ENCODE measurements at places on chromosomes 16 and 17.

GRCh38 chr17:8016632-8017424 lies 14.4 kb downstream of the GUCY2D start:
- peak; percentile 73 for DNase-seq

- DNase-seq: peak; percentile 90
These were observed 49.7 kb downstream of the TUBD1 start for GRCh38 chr17:59842901-59843652.

GRCh38 chr17:38852771-38853291 lies 690 bp downstream of the RPL23 start:
- DNase-seq: no peak

GRCh38 chr17:63647065-63647725 lies 25.0 kb downstream of the MAP3K3 start:
- no peak for DNase-seq

- no peak for DNase-seq
These were observed 756 bp downstream of the CCL2 start for GRCh38 chr17:34255841-34256240.

DNA sequence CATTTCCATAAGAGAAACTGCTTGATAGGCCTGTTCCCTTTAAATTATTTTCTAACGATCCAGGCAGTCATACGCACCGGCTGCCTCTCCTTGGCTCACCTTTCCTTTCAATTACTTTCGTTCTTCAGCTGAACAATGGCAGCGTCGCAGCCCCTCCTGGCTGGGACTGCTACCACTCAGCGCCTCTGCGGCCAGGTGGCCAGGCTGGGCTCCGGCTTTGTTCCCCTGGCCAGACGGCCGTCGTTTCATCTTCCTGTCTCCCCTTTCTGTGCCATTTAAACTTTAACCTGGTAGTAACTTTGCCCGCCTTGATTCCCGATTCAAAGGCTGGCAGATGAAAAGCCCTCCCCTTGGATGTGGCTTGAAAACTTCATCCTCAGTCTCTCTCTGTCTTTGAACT lies 79.0 kb downstream of the C16orf78 start:
- DNase-seq: no peak

DNA sequence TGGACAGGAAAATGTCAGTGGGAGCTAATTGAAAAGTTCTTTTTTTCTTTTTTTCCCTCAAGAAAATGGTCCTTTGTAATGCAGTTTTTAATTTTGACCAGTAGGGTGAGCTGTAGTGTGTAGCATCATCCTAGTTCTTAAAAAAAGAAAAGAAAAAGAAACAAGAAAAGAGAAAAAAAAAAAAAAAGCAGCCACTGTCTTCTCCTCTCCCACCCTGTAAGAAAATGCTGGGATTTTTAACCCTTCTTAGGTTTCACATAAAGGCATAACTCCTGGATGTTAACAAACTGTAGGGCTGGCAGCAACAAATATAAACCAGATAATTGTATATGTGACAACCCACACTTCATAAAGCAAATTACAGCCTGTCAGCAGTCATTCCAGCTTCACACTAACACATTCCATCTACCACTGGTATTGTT lies 78.1 kb downstream of the SKAP1 start:
- no peak for DNase-seq

GRCh38 chr17:3697103-3697476 lies 1.1 kb upstream of the P2RX5 start:
- DNase-seq: no peak

GRCh38 chr17:31061678-31062077 lies 33.1 kb upstream of the NF1 start:
- DNase-seq: no peak

DNA sequence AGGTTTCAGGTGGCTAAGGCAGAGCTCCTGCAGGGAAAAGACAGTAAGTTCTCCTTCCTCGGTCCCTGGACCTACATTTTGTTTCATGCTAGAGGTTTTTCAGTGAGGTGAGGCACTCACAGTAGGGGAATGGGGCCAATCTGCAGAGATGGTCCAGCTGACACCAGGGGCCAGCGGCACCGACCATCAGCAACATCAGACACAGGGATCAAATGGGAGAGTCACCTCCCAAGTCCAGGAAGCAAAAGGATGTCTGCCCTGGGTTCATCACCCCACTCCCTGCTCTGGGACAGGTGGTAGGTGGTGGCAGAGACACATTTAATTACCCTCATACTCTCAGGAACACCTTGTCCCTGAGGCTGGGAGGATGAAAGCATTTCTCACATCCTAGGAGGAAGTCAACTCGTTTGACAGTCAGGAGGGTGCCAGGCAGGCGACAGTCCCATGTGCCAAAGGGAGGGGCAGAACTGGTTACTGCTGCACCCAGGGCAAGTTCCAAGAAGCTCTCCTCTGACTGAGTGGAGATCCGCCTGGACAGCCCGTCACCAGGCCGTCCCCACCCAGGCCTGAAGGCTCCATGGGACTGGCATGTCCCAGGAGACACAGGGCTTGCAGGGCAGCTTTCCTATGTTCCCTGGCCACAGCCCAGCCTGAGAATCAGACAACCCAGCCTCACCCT lies 19.2 kb downstream of the ATP6V0D1 start:
- DNase-seq: no peak

GRCh38 chr17:12028611-12029010 lies 7.9 kb downstream of the MAP2K4 start:
- DNase-seq: no peak

DNA sequence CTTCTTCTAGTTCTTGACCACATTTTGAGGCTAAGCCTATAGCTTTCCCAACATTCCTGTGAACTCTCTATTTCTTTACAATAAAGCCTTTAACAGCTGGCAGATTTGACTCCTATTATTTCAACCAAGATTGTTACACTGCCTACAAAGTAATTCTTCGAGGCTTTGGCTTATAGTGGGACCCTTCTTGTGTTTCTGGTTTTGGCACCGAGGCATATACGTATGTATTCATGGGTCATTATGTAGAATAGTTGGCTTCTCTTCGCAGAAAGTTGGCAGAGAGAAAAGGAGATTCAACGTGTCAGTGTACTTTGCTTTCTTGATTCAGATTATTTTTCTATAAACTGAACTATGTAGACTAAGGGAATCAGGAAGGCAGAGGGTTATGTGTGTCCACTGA lies 102.2 kb downstream of the ABCA8 start:
- DNase-seq: no peak

- DNase-seq: no peak
These were observed 29.8 kb upstream of the PLLP start for GRCh38 chr16:57314161-57314785.

- DNase-seq: no peak
These were observed 390.6 kb downstream of the HAPSTR1 start for GRCh38 chr16:9481747-9482730.

DNA sequence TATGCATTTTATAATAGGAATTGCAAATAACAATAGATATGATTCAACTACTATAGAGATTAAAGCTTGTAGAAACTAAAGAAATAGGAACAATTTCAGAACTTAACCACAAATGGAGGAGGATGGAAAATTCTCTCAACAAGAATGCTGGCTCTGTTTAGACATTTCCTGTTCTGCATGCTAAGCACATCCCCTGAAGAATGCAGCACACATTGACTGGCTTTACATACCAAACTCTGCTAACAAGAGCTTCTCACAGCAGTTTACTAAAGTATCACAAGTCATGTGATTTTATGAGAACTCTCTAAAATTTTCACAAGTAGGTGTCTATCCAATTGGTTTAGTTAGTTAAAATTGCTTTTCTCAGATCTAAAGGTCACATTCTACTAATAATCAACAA lies 85.2 kb downstream of the SPAG9 start:
- no peak for DNase-seq

DNA sequence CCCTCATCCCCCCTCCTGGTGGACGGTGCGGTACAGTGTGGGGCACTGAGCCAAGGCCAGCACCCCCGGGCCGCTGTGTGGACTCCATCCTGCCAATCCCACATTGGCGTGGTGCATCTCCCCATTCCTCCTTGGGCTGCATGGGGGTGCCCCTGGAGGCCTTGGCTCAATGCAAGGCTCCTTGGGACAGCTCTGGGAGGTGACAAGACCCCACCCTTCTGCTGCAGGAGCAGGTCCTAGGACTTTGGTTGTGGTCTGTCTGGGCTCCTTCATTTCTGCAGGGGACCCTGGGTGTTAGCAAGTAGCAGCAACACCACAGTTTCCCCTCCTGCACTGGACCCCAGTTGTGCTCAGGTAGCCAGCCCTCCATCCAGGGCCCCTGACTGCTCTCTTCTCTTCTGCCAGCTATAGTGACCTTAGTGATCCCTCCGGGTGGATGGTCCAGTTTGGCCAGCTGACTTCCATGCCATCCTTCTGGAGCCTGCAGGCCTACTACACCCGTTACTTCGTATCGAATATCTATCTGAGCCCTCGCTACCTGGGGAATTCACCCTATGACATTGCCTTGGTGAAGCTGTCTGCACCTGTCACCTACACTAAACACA lies 1.3 kb downstream of the PRSS21 start:
- DNase-seq: no peak

DNA sequence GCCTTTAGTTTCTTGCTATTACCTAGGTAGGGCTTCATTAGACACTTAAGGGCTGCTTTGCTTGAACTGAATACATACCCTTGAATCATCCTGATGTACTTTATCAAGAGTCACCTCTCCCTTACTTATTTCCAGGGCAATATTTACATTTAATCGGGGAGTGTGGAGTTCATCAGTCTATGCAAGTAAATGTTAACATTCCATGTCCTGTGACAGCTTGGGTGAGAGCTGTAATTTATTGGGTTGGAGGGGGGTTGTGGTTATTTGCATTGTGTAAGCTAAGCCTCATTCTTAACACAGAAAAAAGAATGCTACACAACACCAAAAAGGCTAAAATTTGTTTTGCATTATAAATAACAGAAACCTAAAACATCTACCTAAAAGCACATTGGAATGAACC lies 16.7 kb downstream of the KCNJ16 start:
- no peak for DNase-seq

GRCh38 chr17:292531-293382 lies 59.9 kb downstream of the RPH3AL start:
- DNase-seq: no peak

DNA sequence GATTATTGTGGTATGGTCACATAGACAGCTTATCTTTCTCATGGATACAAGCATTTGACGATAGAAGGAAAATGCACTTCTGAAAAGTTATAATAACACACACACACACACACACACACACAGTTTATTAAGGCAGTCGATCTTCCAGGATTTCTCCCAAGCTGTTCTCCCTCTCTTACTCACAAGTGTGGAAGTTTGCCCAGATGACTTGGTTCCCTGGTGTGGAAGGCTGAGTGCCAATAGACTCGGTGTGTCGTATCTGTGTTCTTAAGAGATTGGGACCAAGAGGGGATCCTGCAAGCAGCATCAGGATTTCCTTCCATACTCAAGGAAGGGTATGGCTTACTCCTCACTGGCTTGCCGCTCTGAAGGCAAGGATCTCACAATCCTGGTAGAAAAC lies 279.6 kb downstream of the HS3ST3B1 start:
- no peak for DNase-seq

DNA sequence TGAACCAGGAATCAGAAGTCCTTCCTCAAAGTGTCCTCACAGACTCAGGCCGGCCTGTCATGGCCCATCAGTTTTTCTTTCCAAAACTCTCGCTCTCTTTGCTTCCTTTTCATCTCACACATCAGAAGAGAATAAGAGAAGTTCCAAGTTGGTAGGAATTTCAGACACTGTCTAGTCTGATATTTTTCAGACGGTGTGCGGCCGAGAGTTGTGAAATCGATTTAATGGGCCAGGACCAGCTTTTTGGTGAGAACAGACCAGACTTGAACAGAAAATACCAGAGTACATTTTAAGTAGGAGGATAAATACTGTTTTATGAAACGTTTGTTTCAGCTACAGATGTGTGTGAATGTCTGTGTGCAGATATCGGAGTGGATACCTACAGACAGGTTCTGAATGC lies 24.8 kb upstream of the RCVRN start:
- DNase-seq: no peak

- DNase-seq: no peak
These were observed 83.8 kb downstream of the CDH11 start for GRCh38 chr16:65038100-65038499.

GRCh38 chr17:61459142-61459809 lies 7.1 kb downstream of the TBX4 start:
- no peak for DNase-seq
